ENCODE measurements at places on chromosomes 7 and 10.

GRCh38 chr7:130966246-130967009 lies 232.4 kb upstream of the KLF14 start:
- DNase-seq, result no peak

GRCh38 chr7:101315336-101315735 lies 6.3 kb downstream of the IFT22 start:
- no peak for DNase-seq

DNA sequence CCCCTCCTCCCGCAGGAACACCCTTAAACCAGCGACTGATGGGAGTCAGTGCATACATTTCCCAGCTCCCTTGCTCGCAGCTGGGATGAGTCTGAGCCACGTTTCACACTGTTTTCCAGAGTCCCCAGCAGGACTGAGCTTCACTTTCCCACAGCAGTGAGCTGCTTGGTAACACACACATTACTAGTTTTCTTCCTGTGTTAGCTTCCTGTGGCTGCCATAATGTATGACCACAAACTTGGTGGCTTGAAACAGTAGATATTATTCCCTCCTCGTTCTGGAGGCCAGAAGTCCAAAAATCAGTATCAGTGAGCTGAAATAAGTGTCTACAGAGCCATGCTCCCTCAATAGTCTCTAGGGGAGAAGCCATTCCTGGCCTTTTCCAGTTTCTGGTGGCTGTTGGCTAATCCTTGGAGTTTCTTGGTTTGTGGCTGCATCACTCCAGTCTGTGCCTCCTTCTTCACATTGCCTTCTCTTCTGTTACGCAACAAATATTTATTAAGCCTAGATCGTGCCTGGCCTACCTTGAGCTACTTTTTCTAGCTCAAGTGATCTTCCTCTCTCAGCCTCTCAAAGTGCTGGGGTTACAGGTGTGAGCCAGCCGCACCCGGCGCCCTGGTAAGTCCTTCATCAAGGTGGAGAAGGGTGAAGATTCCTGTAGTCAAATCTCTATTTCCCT lies 26.2 kb upstream of the CARD11 start:
- DNase-seq, result no peak

DNA sequence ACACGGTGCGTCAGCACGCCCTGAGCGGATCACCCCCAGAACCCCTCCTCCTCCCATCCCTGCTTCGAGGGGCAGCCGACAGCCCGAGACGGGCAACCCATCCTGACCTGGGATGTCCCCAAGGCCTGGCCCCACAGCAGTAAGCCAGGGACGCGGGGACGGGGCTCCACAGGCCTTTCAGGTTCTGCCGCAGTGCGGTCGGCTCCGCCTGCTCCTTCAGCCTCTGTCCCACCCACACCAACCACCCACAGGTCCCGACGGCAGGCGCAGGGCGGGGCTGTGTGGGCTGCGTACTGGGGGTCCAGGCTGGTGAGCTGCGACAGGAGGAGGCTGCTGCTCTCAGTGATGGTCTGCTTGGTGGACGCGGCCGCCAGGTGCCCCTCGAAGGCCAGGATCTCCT lies 16.7 kb downstream of the INTS1 start:
- DNase-seq, result no peak
